ENCODE measurements at places on chromosomes 4 and X.

DNA sequence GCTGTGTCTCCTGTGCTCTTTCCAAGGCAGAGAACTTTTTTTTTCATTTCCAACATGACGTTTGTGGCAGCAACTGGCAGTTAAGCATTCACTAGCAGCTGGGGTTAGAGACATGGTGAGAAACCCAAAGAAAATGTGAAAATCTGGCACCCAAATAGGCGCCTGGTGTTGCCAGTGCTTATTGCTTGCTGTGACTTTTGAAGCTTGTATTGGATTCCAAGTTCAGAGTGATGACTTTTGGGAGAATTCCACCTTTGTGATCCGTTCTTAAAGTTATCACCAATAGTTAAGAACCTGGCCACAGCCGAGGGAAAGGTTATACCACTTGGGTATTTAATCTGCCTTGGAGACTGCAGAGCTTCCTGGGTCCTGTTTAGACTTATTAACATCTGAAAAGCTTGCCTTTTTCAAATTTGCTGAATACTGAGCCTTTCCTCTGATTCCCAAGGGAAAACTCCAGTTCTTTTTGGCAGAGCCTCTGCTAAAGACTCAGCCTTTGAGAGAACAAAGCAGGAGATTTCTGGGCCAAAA lies 101.0 kb downstream of the OPHN1 start:
- no peak for DNase-seq

- DNase-seq: no peak
These were observed 8.1 kb upstream of the RPGR start for GRCh38 chrX:38335382-38335781.

GRCh38 chr4:25970691-25971432 lies 56.8 kb downstream of the SMIM20 start:
- no peak for DNase-seq

DNA sequence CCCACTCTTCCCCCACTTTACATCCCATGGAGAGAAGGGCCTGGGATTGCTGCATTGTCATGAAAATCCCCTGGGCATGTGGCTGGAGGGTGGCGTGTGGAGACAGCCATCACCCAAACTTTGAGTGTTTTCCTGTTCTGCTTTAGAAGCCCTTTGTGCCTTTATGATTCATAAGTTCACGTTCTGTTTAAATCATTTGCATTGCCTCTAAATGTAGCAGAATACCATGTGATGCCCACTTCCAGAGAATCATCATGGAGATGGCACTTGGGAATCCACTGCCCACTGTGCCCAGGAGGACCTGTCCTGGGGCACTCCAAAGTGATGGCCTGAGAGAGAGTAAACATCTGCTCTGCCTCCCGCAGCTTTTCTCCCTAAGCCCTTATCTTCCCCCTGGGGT lies 52.8 kb downstream of the MED28 start:
- DNase-seq: no peak

- DNase-seq: no peak
These were observed 79.2 kb downstream of the TMEM164 start for GRCh38 chrX:110082161-110082560.

DNA sequence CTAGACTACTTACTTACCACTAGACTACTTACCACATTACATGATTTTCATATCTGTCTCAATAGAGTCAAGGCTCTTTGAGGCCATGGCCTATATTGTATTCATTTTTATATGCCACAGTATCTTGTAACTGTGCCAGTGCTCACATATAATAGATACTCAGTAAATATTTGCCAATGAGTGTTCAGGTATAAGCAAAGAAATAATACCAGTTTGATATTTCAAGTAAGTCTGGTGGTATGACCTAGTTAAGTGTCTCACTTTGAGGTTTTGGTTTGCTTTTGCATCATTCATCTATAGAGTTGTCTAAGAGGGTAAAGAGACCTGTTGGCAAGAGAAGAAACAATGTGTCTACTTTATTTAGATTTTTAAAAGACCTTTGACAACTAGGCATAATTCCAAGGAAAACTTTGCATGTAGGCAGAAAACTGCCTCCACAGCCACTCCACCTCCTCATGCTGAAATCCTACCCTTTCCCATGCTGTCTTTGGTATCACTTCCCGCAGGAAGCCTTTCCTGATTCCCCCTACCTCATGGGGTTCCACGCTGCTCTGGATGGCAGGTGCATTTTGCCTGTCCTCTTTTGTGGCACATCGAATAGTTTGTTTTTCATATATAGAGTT lies 91.3 kb upstream of the KLHL13 start:
- DNase-seq: no peak

DNA sequence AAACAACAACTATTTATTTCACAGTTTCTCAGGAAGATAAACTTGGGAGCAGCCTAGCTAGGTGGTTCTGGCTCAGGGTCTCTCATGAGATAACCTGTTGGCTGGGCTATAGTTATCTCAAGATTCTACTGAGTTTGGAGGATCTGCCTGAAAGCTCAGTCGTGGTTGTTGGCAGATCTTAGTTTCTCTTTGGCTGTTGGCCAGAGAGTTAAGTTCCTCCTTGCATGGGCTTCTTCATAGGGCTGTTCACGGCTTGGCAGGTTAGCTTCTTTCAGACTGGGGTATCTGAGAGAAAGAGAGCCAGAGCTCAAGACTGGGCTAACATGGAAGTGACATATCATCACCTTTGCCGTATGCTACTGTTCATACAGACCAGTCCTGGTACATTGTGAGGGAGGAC lies 28.7 kb downstream of the SEC24B start:
- no peak for DNase-seq

GRCh38 chr4:169986369-169986768 lies 39.8 kb downstream of the MFAP3L start:
- no peak for DNase-seq

GRCh38 chr4:2792711-2793585 lies at the start of gene SH3BP2:
Gene SH3BP2, plus strand, starts transcription at chr4:2793085. Its CDS starts 27,533 bp downstream, at chr4:2820618.
- DNase-seq: no peak

GRCh38 chrX:9494771-9495170 lies 29.9 kb downstream of the TBL1X start:
- no peak for DNase-seq

DNA sequence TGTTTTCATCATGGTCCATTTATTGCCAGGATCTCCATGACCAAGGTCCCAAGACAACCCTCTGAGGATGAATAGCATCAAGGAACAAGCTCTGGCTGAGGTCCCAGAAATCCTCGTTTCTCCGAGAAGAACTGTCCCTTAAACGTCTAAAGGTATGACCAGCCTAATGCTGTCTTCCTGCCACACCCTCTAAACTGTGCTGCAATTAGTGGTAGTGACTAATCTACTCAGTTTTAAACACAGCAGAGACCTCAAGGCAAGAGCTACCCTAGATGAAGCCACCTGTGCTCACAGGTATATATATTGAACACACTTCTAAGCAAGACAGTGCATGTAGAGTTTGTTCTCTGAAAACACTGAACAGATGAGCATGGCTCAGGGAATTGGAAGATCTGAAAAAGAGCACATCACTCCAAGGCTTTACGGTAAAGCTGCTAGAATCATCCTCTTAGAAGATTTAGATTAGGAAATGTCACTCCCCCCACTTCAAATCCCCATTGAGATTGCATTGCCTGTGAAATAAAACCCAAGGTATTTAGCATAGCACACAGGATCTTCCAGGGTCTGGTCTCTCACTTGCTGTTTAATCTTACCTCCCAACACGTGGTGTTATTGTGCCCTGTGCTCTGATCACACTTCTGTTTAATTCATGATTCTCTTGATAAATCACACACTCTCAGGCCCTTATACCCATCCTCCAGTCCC lies 173.9 kb upstream of the VCX3A start:
- no peak for DNase-seq
